ENCODE measurements at places on chromosomes 6 and 20. TPM values are rescaled to one million over a fixed set of nuclear protein-coding genes. Genes with fewer than 3 reads are reported as not detected.

The CST4 gene
- not detected for total RNA-seq

- no peak for DNase-seq
Measured at GRCh38 chr6:134768931-134769330, 181.0 kb downstream of the ALDH8A1 start.

DNA sequence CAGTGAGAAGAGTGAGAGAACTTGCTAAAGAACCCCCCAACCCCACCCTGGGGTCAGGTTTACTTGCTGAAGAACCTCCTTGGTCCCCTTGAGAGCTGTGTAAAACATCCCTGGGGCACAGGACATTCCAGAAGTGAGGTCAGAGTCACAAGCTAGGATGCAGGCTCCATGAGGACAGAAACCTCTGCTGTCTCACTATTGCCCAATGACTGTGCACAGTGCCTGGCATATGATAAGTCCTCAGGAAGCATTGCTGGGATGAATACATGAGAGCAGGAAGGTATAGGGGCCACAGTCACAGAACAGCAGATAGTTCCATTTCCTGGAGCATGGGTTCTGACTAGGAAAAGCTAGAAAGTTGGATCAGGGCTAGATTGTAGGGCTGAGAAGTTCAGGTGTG is 18.4 kb downstream of the NT5E start:
- DNase-seq = no peak

GRCh38 chr20:53524589-53525312 is 68.9 kb downstream of the ZNF217 start:
- DNase-seq = no peak

The OPN5 gene
- not detected for total RNA-seq

The SNRPB gene
- 95.9 TPM for total RNA-seq

GRCh38 chr6:13140980-13141379 is 187.4 kb downstream of the TBC1D7 start:
- DNase-seq = no peak

Data from right lobe of liver (tissue), 6 donors.